ENCODE measurements at places on chromosomes 5 and 9.

- DNase-seq, result peak; percentile 83
Observed at GRCh38 chr9:70411930-70412831, 2.3 kb downstream of the KLF9 start.

DNA sequence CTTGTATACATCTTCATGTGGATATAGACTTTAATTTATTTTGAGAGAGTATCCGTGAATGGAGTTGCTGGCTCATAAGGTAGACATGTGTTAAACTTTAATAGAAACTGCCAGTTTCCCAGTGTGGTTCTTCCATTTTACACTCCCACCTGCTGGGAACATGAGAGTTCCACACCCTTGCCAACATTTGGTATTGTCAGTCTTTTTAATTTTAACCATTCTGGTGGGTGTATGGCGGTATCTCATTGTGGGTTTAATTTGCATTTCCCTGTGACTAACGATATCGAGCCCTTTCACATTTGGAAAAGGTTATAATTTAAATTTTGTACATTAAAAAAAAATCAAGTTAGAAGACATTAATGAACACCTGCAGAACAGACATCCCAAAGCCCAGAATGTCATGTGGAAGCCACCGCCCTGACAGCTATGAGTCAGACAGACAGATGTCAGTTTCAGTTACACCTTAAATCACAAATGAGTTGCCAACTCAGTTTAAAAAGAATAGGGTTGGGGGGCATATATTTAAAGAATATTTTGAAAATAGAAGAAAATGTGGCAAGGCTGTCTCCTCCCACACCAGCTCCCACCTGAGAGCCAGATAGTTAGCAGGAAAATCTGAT, 36.9 kb downstream of the ANKRD33B start:
- DNase-seq, result no peak

- DNase-seq, result no peak
Observed at GRCh38 chr9:72960446-72960845, 7.6 kb upstream of the ALDH1A1 start.

GRCh38 chr5:149317281-149318048, 27.8 kb upstream of the GRPEL2 start:
- no peak for DNase-seq

DNA sequence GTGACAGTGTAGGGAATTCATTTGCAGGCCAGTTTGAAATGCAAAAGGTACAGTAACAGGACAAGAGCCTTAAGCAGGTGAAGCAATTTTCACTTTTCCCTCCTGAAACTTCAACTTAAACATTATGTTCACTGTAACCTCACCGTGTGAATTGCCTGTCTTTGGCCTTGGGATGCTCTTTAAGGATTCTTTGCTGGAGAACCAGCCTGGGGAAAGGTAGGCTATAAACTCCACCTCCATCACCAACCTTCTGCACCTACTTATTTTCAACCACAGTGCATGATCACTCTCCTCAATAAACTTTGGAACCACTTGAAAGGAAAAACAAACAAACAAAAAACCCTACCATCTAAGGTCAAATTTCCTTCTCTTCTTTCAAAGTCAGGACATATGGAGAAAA, 300.5 kb downstream of the TLE1 start:
- no peak for DNase-seq

- no peak for DNase-seq
Observed at GRCh38 chr5:81068063-81068462, 107.9 kb downstream of the RASGRF2 start.

DNA sequence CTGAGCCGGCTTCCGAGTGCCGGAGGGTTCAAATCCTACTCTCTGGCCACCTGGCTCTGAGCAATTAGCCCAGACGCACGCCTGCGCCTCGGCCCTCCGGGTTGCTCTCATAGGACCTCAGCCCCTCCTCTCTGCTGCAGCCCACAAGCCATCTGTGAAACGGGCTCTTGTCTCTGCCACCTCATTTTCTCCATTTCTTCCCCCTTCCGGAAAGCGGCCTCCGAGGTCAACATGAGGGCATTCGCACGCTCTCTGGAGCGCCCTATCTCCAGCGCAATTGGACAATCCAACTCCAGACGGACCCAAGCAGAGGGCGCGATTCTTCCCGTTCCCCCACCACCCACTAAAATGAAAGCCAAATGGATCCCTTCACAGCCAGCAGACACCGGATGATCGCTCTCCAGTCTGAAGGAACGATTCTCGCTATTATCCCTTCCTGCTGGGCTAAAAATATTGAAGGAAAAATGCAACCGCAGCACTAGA, 41.5 kb downstream of the VAV2 start:
- no peak for DNase-seq

DNA sequence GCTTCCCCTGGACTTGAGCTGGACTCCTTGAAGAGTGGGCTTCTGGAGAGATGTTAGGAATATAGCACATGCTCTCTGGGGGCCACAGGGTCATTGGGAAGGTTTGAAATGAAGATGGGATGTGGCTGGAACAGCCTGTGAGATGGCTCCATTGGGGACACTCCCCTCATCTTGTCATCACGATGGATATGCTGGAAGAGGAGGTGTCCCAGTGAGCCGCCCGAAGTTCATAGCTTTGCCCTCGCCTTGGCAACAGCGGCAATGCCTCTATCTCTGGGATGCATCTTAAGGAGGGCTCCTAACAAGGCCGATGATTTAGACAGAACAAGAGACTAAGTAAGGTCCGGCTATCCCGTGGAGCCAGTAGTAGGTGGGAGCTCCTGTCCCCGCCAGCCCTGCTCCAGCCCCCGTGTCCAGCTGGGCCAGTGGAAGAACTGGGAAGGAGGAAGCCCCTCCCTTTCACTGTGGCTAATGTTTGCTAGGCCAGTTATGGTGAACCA, 23.9 kb downstream of the AMBP start:
- DNase-seq, result peak; percentile 26

- DNase-seq, result no peak
Observed at GRCh38 chr5:17314907-17315471, 97.6 kb downstream of the BASP1 start.

DNA sequence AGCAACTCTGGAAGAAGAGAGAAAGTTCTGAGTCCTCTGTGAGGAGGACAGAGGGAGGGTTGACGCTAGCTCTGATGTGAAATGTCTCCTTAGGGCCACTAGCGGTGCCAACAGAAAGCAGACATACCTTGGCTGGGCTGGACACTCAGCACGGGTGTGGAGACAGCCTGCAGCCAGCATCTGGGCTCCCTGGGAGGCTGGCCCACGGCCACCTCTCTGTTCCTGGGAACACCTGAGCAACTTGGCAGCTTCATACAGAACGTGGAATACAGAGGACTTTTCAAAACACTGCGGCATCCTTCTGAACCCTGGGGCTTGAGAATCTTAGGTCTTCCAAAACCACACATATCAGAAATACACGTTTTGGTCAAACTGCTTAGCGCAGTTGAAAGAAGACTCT, 269.1 kb downstream of the FSTL4 start:
- DNase-seq, result no peak

GRCh38 chr5:102561894-102562760, 63.3 kb upstream of the SLCO6A1 start:
- peak; percentile 60 for DNase-seq

DNA sequence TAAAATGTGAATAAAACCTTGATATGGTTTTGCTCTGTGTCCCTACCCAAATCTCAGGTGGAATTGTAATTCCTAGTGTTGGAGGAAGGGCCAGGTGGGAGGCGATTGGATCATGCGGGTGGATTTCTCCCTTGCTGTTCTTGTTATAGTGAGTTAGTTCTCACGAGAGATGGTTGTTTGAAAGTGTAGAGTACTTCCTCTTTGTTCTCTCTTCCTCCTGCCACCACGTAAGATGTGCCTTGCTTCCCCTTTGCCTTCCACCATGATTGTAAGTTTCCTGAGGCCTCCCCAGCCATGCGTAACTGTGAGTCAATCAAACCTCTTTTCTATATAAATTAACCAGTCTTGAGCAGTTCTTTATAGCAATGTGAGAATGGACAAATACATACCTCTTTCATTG, 34.9 kb downstream of the TARS1 start:
- no peak for DNase-seq

DNA sequence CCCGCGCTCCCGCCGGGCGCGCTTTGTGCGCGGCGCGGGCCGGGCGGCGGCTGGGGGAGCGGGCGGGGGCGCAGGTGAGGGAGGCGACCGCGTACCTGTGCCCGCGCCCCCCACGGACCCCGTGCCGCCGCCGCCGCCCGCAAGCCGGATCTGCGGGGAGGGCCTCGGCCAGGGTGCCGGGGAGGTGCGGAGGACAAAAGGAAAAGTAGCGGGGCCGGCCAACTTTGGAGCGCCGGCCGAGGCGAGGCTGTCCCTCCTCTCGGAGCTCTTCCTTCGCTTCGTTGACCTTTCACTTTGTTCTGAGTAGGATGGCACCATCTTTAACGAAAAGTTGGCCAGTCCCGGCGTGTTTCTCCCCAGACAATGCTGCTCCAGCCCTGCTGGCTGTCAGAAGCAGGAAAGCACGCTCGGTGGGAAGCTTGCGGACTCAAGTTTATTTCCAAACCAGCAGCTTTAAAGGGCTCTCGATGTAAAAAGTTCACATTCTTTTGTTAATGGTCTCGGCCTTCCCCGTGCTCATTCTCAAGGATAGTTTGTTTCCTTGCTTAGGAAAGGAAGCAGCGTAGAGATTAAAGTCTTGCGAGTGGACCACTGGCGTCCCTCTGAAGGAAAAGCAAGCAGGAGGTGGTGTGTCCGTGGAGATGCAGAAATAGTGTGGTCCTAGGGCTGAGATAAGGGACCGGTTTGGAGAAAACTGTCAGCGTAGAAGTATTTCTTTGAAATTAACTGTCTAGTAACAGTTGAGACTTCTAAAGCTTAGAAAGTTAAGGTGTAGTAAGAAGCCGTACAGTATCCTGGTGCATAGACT, 639 bp downstream of the EHMT1 start:
- peak; percentile 68 for DNase-seq

DNA sequence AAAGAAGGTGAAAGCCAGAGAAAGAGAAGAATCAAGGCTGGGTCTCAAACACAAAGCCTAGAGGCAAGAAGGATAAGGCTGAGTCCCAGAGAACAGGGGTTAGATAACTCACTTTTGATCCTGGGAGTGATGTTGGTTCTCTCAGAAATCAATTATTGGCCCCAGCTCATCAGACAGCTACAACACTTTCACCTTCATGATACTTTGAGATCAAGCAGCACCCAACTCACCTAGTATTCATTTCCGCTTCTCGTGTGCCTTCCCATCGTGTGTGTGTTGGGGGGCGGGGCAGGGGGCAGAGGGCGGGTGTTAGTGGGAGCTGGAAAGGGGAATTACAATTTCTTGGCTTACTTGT, 92.2 kb upstream of the RAD23B start:
- DNase-seq, result no peak

DNA sequence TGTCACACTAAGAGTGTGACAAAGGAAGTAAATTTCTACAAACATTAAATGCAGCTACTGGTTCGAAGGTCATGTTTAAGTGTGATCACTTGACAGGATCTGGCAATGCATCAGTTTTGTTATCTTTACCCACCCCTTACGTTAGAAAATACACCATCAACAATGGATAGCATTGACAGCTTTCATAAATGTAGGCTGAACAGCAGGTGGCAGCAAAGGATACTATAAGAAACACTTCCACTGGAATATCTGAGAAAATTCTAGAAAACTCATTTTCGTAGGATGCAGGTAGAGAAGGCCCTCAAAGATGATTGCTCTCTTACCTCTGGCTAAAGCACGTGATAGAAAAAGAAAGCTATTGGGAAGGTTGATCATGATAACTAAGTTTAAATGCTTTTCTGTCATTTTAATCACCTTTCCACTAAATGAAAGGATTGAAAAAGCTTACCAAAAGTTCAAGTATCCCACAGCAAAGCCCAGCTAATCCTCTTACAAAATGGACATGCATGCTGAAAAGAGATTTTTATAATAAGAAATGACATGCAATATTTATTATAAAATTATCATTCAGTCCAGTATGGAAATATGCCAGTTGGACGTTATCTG, 292.5 kb downstream of the PARP8 start:
- DNase-seq, result no peak

GRCh38 chr9:98321269-98321668, 65.8 kb upstream of the TBC1D2 start:
- no peak for DNase-seq

DNA sequence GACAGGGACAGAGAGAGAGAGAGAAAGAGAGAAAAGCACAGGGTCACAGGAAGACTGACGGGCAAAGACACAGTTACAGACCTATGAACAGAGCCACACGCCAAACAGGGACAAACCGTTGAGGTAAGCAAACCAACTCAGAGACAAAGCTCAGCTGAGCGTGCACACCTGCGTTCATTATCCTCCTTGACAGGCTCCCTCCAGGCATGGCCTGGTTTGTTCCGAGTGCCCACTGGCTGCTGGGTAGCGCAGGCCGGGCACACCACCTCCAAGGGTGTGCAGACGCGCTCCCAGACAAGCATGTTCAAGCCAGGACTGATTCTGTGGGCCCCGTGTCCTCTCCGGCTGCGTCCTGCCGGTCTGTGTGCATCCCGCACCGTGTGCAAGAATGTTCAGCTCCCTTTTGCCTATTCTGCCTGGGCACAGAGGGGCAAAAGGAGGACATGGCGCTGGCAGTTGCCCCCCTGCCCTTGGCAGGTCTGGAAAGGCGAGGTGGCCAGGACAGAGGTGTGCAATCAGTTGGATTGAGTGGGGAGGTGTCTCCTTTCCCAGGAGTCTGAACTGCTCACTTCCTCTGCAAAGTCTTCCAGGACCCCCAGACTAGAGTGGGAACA, 467 bp upstream of the SMIM32 start:
- no peak for DNase-seq

DNA sequence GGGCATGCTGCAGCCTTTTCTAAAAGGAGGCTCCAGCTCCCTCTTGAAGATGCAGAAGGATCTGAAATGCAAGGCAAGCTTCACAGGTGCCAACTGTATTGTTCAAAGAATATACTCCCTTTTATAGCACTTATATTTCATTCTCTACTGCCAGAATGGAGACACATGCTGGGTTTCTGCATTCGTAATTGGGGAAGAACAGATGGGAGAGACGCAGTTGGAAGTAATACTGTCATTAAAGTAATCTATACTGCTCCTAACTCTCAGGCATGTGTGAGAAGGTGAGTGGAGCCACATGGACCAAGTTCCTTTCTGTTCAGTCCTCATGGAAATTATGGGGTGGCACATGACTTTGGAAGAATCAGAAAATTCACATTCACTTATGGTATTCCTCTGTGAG, 226.4 kb downstream of the TRIM32 start:
- DNase-seq, result no peak

- peak; percentile 71 for DNase-seq
Observed at GRCh38 chr5:72817076-72817481, 618 bp downstream of the TNPO1 start.

DNA sequence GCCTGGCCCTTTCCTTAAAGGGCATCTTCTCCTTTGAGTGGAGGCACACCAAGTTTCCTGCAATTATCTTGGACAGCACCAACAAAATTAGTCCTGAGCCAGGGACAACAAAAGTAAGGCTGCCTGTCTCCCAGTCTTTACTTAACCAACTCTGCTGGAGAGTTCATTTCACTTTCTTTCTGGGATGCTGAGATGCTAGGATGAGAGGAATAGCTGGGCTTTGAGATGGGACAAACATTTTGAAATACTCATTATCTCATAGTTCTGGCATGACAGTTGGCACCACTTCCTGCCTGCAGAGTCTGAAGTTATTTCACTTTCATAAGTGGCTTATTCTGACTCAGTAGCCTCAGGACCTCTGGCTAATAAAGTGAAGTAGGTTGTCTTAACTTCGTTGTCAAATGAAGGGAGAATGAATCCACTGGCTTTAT, 157.0 kb downstream of the C9orf152 start:
- DNase-seq, result no peak

- DNase-seq, result no peak
Observed at GRCh38 chr5:74367934-74368333, 272.6 kb downstream of the ENC1 start.

Measured in activated CD8-positive, alpha-beta memory T cell treated with anti-CD3 and anti-CD28 coated beads, Interleukin-2, amount 50 U/mL, for 48 hours (primary cell).